NCI-H2029 treated with DMSO at 0.1 percent for 48 hours (cell line): ENCODE measurements at places on chromosomes 7 and 10.

- DNase-seq = no peak
Observed at GRCh38 chr10:86644794-86645445, 9.4 kb upstream of the OPN4 start.

GRCh38 chr7:95550546-95550945, 45.8 kb downstream of the PDK4 start:
- no peak for DNase-seq

DNA sequence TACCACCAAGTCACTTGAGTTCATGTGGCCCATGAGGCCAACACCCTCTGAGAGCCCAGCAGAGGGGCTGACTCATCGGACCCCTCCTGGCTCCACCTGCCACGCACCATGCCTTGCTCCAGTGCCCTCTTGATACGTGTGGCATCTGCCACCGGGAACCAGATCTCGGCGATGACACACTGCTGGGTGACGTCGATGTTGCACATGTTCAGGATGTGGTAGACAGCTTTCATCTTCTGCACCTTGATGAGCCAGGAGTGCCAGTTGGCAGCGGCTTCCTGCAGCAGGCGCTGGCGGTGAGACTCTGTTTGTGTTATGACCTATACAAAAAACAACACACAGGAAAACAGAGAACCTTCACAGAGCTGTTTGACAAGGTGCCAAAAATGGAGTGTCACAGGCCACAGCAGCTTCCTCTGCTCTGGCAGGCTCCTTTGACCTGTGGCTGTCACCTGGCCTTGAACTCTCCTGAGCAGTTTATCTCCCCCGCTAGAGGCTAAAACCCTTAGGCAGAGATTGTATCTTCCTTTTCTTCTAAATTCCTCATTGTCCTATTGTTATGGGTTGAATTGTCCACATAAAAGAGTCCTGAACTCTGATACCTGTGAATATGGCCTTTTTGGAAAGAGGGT, 45.2 kb upstream of the TMEM213 start:
- DNase-seq = peak; percentile 94

GRCh38 chr7:79736418-79736817, 283.0 kb upstream of the MAGI2 start:
- no peak for DNase-seq

DNA sequence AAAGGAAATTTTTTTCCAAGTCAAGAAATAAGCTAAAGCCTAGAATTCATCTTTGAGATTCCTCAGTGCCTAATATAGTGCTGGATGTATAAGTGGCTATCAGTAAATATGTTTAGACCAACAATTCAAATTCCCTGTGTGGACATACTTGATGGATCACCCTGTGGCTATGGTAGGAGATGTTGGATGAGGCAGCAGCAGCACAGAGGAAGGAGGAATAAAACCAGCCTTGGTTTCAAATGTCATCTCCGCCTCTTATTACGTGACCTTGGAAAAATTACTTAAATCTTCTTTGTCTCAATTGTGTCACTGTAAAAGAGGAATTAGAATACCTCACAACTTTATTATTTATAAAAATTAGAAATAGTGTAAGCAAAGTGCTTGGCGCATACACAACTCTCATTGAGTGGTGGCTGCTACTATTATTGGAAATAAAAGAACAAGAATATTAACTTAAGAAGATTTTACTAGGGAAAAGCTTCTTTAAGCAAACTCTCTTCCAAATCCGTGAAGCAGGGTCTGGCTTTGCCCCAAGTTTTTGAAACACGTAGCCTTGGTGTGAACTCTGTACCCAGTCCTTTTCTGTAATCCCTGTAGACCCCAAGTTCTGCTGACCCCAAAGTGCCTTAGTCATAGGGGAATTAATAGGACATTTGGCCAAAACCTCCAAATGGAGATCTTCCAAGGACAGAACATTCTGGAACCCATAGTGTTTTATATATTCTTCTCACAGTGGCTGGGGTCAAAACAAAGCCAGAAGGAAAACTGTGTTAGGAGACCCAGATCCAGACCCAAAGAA, 283.8 kb downstream of the PTEN start:
- DNase-seq = no peak

DNA sequence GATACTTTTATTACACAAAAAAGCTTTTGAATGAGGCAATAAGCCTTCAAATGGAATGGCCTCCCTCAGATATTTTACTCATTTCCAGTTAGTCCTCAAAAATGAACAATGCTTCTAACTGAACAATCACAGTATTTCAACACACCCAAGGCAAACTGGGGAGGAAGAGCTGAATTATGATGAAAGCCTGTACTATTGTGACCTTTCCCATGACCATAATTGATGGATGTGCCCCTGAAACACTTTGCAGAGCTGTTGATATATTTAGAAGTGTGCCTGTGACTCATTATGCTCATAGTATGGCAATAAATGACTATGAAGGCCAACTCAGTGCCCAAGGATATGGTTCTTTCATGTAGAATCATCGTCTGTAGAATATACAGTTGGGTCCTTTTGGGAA, 248.1 kb downstream of the AHR start:
- DNase-seq = no peak

GRCh38 chr10:98269435-98269912, 1.5 kb upstream of the LOXL4 start:
- no peak for DNase-seq

- DNase-seq = no peak
Observed at GRCh38 chr7:140940898-140941297, 16.2 kb upstream of the BRAF start.

DNA sequence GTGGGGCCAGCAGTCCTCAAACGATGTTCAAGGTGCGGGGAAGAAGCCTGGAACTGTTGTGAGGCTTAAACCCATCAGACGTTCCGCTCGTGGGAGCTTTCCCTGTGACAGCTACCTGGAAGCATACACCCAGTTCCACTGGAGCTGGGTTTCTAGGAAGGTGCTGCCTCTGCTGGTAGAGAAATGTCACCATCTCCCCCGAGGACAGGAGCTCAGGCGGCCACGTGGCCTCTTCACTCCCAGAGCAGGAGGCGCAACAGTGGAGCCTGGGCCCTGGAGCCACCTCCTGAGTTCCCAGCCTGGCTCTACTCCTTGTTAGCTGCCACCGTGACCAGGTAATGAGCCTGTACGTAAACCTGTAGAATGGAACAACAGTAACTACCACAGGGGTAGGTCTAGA, 156.1 kb downstream of the ADARB2 start:
- no peak for DNase-seq

- no peak for DNase-seq
Observed at GRCh38 chr7:142263598-142264380, 5.9 kb upstream of the PRSS58 start.

- no peak for DNase-seq
Observed at GRCh38 chr7:129757991-129758390, 146.5 kb downstream of the NRF1 start.

DNA sequence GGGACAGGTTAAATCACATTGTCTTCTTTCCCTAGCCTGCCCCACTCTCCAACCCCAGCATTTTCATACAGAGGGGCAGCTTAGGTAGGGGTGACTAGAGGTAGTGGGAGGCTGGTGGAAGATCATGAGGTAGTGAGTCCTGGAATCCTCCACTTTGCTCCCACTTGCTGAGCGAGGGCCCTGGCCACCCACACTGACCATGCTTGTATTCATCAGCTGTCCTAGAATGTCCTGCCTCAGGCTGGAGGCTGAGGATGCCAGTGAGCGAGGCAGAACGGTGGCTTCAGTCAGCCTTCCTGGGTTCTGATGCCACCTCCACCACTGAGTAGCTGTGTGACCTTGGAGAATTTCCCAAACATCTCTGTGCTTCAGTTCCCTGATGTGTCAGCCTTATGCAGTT, 34.6 kb upstream of the PFKFB3 start:
- no peak for DNase-seq

DNA sequence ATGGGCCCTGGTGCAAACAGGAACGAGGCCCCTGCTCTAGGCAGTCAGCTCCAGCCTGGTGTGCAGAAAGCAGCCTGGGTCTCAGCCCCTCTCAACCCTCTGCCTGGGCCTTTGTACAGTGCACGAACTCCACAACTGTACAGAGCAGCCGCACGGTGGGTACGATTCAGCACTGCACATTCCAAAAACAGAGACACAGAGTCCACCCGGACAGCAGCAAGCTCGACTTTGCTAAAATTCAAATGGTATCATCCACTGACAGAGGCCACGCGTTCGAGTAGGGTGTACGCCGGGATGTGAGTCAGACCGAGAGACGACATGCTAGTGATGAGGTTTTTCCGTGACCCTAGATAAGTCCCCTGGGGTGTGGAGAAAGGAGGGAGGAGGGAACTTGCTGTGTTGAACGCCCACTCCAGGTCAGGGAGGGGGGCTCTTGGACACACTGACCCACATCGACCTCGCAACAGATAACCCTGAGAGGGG, 65.6 kb upstream of the PDGFA start:
- no peak for DNase-seq

GRCh38 chr7:136103545-136104268, 126.5 kb upstream of the MTPN start:
- DNase-seq = no peak

DNA sequence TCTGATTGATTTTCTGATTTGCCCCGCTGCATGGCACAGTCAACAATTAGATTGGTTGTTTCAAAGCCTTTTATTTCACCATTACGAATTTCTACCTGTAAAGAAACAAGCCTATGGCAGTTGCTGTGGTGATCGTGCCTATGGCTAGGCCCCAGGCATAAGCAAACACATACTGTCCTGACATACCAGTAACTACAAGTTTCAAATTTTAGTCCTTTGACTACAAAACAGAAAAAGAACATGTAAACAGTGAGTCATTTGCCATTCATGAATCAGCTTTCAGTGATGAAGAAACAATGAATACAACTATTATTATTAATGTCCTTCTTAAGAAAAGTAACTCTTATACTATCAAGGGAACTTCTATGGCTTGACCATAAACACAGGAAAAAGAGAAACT, 168.0 kb upstream of the LRRN3 start:
- DNase-seq = no peak

- no peak for DNase-seq
Observed at GRCh38 chr10:74145133-74145532, 5.5 kb downstream of the AP3M1 start.

DNA sequence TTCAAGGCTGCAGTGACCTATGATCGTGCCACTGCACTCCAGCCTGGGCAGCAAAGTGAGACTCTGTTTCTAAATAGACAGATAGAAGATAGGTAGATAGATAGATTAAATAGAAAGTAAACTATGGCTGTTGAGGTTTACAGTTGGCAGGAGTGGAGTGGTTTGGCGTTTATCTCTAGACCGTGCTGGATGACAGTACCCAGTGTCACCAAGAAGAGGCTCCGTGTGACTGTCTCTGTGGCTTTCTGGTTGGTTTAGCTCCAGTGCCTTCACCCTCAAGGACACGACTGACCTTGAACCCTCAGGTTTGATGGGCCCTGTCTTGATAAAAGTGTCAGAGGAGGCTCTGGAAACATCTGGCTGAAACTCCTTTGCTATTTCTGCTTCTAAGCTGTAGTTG, 31.7 kb downstream of the CHST12 start:
- no peak for DNase-seq
